CD4-positive, alpha-beta memory T cell (primary cell): ENCODE measurements at places on chromosomes 16 and 17.

DNA sequence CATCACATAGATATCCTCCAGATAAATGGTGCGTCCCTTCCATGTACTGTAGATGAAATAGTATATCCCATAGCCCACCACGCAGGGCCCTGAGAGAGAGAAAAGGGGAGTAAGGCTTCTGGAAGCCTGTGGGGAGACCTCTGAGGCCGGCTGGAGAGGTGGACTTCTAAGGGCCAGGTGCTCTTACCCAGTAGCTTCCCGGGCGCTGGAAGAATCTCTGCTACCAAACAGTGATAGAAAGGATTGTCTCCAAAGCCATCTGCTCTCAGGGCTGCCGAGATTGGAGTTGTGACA lies 718 bp downstream of the SAT2 start:
- DNase-seq = no peak

GRCh38 chr17:55513885-55514590 lies 2.8 kb upstream of the SMIM36 start:
- peak; percentile 58 for DNase-seq

GRCh38 chr16:6684076-6684673 lies 648.5 kb upstream of the RBFOX1 start:
- no peak for DNase-seq

- DNase-seq = no peak
Measured at GRCh38 chr17:16971458-16972338, at the start of gene TNFRSF13B. Gene TNFRSF13B, minus strand, starts transcription at chr17:16972118. Its CDS starts 43 bp downstream, at chr17:16972075.

DNA sequence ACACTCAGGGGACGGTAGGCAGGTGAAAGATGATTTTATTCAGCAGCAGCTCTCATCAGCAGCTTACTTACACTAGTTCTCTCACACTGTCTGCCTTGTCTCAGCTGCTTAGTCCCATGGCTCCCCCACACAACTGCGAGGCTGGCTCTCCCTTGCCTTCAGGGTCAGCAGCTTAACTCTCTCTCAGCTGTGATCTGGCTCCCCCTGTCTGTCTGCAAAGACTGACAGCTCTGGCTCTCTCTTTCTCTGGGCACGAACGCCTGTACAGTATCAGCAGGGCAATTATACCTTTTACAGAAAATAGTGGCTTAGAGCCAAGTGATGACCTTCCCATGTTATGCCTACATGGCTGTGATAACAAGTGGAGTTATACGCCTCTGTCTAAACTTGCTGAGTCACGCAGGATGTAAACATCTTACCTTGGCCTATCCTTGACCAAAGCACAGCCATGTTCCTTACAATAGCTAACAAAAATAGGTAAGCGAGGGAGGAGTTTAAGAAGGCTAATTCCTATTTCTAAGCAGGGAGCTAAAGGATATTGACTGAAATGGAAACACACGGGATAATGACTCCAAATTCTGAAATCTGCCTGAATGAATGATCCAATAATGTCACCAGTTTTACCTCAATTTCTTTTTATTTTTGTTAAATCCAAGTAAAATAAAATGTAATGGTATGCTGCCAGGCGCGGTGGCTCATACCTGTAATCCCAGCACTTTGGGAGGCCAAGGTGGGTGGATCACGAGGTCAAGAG lies 1.1 kb upstream of the NDUFAB1 start:
- DNase-seq = no peak

GRCh38 chr16:49467540-49468372 lies 94.2 kb downstream of the C16orf78 start:
- no peak for DNase-seq

DNA sequence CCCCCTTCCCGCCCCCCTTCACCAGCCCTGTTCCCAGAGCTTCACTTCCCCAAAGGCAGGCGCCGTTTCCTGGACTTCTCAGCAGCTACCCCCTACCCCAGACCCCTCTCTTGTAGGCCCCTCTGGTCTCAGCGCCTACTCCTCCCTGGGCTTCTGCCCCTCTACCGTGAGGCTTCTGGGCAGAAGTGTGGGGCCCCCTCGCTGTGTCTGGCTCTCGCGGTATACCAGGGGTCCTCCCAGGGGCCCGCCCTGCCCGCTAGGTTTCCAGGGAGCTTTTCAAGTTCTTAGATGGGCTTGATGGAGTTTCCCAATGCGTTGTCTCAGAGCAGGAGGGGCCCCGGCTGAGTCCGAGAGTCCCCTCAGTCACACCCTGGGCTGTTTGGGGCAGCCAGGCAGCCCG lies 247.1 kb downstream of the SEC14L1 start:
- DNase-seq = no peak
